Stimulated activated CD4-positive, alpha-beta T cell treated with anti-CD3 and anti-CD28 coated beads, Interleukin-1b, Interleukin-23, amount 100 ng/mL, for 24 hours (primary cell): ENCODE measurements at places on chromosomes 3 and 15.

- no peak for DNase-seq
Measured at GRCh38 chr3:4693620-4694019, 200.5 kb downstream of the ITPR1 start.

- no peak for DNase-seq
Measured at GRCh38 chr3:13145826-13146642, 72.8 kb upstream of the IQSEC1 start.

GRCh38 chr3:16430717-16431630 lies 82.5 kb downstream of the RFTN1 start:
- DNase-seq: no peak

DNA sequence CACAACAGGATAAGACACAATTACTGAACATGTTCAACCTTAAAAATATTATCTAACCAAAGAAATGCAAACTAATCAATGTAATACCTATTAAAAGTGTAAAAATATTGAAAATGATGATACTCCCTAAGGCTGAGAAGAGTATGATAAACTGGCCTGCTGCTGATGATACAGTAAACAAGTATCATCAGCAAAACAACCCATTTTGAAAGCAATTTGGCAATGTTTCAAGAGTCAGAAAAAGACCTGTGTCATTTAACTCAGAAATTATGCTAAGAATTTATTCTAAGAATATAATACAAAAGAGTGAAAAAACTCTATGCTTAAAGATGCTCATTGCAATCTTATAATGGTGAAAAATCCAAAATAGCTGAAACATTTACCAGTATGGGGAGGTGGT lies 22.1 kb downstream of the CCDC191 start:
- DNase-seq: no peak

DNA sequence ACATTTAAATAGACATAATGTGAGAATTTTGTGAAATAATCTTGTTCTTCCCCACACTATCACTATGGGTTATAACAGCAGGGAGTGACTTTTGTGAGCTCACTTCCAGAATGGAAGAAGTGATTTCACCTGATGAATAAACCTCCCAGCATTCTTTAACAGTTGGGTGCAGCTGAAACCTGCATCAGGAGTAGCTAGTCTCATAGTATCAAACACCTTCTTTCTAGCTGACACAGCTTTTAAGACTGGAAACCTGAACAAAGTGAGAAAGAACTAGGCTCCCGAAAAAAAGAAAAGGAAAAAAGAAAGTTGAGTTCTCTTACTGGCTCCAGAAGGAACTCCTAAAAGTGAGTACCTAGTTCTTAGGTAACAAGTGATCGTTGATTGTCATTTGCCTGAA lies 61.1 kb upstream of the UNC13C start:
- DNase-seq: no peak

GRCh38 chr3:178203650-178204049 lies 332.6 kb upstream of the KCNMB2 start:
- no peak for DNase-seq

- no peak for DNase-seq
Measured at GRCh38 chr3:119669906-119670570, 7.2 kb downstream of the COX17 start.

GRCh38 chr15:57552678-57553334 lies 38.9 kb upstream of the MYZAP start:
- DNase-seq: no peak

DNA sequence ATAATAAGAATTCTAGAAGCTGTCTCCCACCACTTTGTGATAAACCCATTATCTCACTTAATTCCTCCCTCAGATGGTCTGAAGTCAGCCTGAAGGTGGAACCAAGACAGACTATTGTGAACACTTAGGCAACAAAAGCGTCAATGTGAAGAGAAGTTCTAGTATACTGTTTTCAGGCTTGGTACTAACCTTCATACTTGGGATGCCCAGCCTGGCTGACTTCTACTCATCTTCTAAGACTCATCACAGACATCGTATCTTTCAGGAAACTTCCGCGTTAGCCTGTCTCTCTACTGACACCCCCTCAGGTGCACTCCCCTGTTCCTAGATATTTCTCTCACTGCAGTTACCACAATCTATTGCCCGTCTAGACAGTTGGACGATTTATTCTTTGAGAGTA lies 201.2 kb downstream of the SATB1 start:
- DNase-seq: no peak

GRCh38 chr3:169034401-169034800 lies 629.1 kb downstream of the MECOM start:
- DNase-seq: no peak

DNA sequence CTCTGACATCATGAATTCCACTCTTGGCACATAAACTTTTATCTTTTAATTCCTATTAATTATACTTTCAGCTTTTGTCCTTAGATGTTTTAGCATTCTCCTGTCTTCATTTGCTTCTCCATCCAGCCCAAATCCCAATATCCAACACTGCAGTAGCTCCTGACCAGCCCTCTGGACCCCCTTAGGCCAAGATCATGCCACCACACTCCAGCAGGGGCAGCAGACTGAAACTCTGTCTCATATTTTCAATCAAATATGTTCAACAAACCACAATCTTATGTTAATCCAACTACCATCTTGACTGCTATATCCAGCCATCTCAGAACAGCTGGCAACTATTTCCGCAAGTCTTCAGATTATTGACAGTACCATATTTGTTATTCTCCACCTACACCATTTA lies 315.8 kb upstream of the ROBO2 start:
- no peak for DNase-seq

GRCh38 chr3:154642145-154642544 lies 212.2 kb upstream of the GPR149 start:
- DNase-seq: no peak

GRCh38 chr3:94413336-94414108 lies 350.7 kb downstream of the NSUN3 start:
- DNase-seq: no peak

DNA sequence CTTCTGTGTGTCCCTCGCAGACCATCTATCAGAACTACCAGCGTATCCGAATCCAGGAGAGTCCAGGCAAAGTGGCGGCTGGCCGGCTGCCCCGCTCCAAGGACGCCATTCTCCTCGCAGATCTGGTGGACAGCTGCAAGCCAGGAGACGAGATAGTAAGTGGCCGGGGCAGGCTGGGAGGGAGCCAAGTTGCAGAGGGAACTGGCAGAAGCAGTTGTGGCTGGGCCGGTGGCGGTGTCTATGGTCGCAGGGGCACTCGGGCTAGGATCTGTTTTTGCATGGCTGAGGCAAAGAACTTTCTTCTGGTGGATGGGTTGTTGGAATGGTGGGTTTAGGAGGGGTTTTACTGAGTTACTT lies 10.1 kb downstream of the MCM2 start:
- no peak for DNase-seq

GRCh38 chr15:90558171-90558573 lies 28.4 kb downstream of the CRTC3 start:
- no peak for DNase-seq

GRCh38 chr15:88839146-88839545 lies 35.9 kb downstream of the ACAN start:
- DNase-seq: no peak

DNA sequence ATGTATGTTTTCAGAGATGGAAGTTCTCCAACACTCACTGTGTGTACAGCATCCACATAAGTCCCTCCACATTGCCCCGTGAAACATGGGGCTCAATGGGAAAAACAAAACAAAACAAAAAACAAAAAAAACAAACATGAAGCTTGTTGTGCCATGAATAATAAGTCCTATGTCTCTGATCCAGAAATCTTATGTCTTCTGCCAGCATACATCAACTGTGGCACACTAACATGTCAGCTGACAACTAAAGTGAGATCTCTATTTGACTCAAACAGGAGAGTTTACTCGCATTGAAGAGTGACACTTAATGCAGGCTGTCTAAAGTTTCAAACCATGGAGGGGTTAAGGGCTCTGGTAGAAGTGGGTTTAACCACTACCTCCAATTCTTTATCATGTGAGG lies 180.2 kb upstream of the ROBO1 start:
- DNase-seq: no peak

DNA sequence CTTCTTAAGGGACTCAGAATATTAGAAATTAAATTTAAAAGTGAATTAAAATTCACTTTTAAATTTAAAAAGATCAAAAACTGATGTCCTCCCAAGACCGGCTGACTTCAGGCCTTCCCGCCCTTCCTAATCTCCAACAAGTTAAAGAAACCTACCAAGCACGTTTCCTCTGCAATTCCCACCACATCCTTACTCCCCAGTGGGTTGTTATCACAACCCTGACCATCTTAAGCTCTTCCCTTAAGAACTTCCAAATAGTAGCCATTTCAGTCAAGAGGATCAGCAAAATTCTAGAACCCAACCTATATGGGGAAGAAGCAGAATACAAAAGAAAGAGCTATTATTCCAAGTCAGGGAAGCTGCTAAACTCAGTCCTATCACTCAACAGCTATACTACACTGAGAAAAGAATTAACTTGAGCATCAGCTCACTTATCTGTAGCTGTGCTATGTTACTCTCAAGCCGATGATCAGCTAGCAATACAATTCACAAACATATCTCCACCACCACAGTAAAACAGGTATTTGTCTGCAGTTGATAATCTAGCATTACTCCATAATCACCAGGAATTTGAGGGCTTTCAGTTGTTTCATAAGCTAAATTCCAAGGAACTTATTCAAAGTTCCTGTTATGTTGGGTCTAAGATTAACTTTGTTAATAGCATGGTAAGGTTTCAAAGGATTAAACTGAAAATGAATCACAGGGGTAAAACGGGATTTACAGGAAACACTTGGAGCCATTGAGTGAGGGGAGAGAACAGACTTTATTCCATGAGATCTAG lies 14.3 kb downstream of the ABCC5 start:
- DNase-seq: no peak

DNA sequence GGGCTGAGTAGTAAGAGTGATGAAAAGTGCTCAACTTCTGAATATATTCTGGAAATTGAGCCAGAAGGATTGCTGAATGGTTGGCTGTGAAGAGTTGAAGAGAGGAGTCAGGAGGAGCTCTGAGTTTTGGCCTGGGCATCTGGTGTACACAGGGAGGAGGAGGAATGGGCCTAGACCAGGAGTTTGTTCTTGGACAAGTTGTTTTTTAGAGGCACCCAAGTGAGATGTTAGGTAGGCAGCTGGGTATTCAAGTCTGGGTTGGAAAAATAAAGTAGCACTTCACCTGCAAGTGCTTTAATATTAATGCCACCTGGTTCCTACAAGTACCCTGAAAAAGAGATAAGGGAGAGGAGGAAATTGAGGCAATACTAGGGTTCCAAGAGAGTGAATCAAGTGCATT lies 14.7 kb downstream of the BSN start:
- no peak for DNase-seq

- DNase-seq: no peak
Measured at GRCh38 chr15:71677766-71678165, 132.6 kb upstream of the NR2E3 start.

GRCh38 chr3:43024181-43024885 lies 45.2 kb downstream of the GASK1A start:
- DNase-seq: no peak

- peak; percentile 35 for DNase-seq
Measured at GRCh38 chr15:33292717-33293307, 18.0 kb upstream of the RYR3 start.

DNA sequence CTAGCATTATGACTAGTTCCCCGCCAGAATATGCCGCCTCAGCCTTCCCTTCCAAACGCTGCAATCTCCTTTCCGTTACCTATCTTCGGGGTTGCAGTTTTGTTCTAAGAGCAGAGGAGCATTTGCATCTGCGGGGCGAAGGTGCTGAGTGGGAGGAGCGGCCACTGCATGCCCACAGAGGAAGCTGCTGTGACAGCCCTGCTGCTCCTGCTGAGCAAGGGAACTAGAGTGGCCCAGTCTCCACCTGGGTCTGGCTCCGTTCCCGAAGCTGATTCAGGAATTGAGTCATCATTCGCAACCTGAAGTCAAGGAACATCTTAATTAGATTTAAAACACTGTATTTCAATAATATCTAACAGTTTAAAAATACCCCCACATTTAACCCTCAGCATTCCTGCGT lies 98.2 kb upstream of the TJP1 start:
- DNase-seq: no peak

- peak; percentile 28 for DNase-seq
Measured at GRCh38 chr3:152298393-152299248, 29.9 kb downstream of the MBNL1 start.

DNA sequence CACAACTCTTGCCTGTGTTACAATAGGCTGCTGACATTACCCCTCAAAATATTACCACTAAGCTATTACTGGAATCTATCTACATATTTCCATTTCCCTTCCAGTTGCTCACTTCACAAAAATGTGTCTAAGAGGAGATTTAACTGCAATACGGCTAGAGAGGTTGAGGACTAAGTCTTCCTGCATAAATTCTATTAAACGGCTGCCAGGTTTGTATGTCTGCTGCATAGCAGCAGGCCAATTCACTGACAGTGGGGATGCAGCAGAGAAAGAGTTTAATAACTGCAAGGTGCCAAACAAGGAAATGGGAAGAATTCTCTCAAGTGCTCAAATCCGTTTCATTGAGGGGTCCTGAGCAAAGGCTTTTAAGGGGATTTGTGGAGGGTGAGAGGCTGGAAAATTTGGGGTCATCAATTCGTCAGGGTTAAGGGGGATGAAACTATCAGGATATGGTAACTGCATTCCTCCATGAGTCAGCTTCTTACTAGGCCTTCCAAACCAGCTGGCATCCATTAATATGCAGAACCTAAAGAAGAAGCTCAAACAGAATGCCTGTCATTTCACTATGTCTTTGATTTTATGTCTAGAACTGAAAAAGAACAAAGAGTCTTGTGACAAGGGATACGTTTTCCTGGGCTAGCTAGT lies 675.6 kb downstream of the TBL1XR1 start:
- no peak for DNase-seq

GRCh38 chr15:37086521-37086920 lies 13.8 kb downstream of the MEIS2 start:
- DNase-seq: no peak

DNA sequence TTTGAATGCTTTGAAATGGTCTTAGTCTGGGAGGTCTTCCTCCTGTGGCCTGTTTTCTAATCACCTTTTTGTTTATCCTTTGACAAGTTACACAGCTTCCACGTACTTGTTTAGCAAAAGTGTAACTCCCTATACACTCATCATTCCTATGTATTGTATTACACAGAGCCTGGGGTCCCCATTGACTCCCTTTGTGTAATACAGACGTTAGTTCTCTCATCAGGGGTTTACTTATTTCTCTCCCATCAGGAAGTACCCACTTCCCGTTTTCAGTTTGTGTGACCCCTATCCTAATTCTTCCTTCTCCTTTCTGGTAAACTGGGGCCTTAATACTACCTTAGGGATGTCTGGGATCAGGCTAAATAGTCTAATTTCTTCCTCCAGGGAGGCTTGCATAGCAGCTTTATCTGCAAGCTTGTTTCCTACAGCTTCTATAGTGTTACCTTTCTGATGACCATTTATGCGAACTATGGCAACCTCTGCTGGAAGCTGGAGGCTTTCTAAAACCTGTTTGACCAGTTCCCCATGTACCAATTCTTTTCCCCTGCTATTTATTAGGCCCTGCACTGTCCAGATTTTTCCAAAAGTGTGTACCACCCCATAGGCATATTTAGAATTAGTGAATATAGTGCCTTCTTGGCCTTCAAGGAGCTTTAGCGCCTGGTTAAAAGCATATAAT lies 22.4 kb downstream of the ARL8B start:
- no peak for DNase-seq

GRCh38 chr3:177396733-177397132 lies 199.5 kb upstream of the TBL1XR1 start:
- DNase-seq: no peak
